CD4-positive, alpha-beta T cell treated with Interleukin-17A for 1 hour (primary cell): ENCODE measurements at places on chromosomes 2 and 18.

DNA sequence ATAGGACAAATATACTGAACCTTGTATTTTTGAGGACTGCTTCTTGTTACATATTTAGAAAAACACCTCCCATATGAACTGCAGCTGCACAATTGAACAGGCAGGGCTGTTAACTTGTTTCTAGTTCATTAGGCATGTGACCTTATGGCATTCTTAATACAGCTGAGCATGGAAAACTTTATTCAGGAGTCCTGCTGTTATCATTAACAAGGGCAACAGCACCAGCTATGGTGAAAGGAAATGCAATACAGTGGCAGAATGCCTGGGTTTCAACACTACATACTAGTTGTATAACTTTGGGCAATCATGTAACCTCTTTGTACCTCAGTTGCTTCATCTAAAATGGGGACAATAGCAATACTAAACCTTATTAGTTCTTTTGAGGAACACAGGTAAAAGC lies 71.8 kb downstream of the GDF7 start:
- no peak for DNase-seq

- DNase-seq = no peak
Measured at GRCh38 chr2:10914272-10914693, 2.5 kb downstream of the KCNF1 start.

DNA sequence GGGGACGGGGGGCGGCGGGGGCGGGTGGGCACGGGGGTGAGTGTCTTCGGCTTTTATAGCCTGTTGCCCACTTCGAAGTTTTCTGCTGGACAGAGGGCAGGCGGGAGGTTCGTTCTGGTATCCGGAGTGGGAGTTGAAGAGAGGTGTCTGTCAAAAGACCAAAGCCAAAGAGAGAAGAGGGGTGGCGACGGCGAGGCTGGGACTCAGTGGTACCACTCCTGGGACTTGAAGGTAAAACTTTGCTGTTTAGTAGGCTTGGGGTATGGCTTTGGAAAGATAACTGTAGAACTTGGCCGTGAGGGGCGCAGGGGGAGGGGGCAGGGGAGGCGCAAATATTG lies 215.8 kb upstream of the DTNA start:
- no peak for DNase-seq

- DNase-seq = peak; percentile 56
Measured at GRCh38 chr18:49052891-49053644, 102.3 kb upstream of the SMAD7 start.

DNA sequence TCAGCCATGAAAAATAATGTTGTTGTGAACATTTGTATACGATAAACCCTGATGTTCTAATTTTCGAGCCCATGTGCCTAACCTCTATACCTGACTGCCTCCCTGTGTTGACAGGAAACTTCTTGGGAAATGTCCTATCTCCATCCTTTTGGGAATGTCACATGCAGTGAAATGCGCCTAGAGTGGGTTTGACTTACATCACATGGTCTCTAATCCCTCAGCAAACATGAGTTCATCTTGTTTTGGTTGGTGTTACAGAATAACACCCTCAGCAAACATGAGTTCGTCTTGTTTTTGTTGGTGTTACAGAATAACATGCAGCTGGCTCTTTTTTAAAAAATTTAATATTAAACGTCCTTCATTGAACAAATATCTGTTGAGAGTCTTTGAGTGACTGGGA lies 4.3 kb upstream of the UGT1A6 start:
- no peak for DNase-seq

DNA sequence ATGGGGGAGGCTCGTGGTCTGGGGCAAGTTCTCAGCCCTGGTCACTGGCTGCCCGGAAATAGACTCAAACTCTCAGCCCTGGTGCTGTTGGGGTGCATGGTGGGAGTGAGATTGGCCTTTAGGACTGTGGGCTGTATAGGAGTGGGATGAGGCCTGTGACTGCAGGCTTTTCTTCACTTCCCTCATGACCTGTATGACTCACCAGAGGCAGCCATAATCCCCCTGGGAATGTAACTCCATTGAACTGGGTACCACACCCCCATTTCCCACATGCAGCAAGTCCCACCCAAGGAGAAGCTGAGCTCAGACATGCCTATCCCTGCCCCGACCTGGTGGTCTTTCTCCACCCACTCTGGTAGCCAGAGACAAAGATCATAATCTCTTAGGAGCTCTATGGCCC lies 177.7 kb upstream of the OSR1 start:
- no peak for DNase-seq

DNA sequence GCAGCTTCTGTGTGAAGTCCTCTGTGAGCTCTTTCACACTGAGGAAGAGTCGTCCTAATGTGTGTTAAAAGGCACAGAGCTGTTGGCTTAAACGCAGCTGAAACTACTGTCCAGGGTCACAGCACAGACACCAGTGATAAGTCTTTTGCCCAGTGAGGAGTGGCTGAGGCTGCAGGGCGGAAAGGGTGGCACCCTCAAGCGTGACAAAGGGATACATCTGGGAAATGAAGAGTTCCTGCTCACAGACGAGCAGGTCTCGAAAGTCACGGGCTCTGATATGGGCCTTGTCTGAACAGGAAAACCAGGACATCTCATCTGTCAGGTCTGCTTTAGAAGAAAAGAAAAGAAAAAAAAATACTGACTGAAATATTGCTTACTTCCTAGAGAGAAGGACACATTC lies 36.5 kb downstream of the TGIF1 start:
- DNase-seq = no peak

DNA sequence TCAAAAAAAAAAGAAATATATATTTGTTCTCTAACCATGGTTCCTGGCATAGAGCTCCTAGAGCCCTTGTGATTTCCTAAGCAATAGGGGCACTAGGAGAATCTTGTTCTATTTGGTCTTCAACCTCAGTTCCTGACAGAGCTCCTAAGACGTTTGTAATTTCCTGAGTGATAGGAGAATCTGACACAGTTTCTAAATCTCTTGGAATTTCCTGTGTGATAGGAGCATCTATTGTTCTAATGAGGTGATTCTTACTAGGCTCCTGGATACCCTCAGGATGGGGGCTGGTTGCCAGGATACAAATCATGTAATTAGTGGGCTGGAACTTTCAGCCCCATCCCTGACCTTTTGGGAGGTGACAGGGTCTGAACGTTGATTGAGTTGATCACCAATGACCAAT lies 245.8 kb downstream of the ZEB2 start:
- DNase-seq = no peak

DNA sequence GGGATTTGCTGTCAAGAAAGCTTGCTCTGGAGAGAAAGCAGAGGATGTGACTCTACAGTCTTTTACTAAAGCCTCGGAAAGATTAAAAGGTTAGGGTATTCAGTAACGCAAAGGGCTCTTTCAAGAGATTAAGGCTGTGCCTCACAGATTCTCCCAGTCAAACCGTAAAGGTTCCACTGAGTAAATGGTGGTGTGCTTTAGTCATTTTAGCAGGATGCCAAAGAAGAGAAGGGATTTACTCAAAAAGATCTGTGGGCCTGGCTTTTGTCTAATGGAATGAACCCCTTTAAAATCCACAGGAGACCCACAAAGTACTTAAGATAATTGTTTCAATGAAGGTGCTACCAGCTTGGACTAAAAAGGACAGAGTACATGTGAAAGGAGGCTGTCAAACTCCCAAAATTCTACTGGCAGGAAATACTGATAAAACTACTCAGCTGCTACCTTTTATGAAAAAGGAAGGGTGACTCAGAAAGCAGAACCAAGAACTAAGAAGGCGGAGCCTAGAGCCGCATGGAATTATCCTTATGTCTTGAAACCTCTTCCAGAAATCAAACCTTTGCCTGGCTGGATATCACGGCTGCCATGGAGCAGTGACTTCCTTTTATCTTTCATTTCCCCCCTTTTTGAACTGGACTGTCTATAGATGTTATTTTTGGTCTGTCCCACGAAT lies 670.2 kb upstream of the ZEB2 start:
- no peak for DNase-seq

DNA sequence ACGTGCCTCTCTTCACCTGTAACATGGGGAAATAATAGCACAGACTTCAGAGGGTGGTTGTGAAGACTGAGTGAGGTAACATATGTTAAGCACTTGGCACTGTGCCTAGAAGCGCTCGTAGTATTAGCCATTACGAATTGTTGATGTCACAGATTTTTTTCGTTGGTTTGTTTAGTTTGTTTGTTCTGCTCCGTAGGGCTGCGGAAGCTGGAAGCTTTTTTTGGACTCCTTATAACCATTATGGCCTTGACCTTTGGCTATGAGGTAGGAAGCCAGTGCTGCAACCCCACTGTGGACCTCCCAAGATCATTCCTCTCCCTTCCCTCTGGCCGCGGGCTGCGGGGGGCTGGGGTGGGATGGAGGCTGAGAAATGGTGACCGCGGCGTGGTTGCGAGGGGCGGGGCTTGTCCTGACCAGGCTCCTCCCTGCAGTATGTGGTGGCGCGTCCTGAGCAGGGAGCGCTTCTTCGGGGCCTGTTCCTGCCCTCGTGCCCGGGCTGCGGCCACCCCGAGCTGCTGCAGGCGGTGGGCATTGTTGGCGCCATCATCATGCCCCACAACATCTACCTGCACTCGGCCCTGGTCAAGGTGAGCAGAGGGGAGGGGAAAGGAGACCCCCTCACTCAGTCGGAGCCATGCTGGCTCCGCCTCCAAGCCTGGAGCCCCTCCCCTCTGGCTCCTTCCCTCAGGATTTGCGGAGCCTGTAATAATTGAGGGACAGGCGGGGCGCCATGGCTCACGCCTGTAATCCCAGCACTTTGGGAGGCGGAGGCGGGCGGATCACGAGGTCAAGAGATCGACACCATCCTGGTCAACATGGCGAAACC lies 5.5 kb downstream of the SLC11A1 start:
- DNase-seq = no peak

DNA sequence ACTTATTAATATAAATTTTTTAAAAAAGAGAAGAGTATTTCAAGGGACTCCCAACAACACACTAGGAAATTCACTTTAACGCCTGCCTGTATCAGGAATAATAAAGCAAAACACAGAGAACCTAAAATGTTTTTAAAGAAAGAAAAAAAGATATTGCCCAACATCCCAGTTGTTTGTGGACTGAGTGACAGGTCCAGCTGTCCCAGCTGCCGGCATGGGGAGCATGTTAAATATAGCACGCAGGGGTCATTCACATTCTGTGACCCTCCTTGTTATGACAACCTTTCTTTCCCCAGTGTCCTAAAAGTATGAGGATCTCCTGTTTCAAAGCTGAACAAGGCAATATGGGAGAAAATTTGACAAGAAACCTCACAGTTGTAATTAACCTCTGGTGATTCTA lies 4.4 kb downstream of the KLHL41 start:
- DNase-seq = no peak

- DNase-seq = no peak
Measured at GRCh38 chr18:22233266-22233665, 63.9 kb downstream of the GATA6 start.

DNA sequence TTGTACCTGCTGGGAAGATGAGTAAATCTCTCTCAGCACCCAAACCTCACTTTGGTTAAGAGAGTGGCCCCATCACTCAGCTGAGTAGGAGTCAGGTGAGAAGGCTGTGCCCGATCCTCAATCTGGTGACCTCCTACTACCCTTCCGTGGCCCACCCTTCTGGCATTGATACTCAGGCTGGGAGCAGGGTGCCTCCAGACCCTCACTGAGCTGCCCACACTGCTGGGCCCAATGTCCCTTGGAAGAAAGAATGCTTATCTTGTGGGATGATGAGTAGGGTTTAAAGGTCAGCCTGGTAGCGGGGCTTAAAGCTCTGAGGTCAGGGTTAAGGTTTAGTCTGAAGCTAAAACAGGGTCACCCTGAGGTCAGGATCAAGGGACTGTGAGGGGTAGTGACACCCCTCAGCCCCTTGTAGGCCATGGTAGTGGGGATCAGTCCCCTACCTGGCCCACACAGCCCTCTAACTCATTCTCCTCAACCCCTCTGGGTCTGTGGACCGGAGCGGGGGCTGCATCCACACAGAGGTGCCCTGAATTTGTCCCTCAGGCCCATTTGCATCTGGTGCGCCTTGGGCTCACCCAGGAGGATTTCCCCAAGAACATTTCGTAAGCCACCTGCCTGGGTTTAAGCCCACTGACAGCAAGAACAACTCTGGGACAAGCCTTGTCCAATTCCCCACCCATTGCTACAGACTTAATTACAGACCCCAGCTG lies 123.8 kb downstream of the CYP26B1 start:
- no peak for DNase-seq

DNA sequence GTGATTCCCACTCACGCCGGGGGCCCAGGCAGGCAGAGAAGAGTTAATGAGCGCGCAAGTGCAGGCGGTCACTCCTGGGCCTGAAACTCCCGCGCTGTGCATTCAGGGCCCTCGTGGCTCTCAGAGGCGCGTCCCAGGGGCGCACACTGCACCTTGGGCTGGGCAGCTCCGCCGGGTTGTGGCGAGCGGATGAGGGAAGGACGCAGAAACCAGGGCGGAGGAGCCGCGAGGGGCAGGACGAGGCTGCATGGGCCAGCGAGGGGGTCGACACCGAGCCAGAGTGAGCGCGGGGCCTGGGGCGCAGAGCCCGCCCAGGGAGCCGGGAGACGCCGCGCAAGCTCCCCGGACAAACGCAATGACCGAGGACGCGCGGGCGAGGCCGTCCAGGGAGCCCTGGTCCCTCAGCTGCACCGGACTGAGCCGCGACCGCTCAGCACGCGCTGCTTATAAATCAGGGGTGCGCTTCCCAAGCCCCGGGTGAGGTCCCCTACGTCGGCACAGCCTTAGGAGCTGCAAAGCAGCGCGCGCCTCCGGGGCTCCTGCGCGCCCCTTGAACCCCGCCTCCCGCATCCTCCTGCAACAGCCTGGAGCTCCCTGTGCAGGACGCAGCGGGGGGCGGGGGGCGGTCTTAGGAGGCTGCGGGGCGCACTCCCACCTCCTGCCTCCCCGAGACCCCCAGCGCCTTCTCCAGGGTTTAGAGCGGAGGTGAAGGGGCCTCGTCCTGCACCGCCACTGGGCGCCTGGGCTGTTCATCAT lies 180.2 kb upstream of the ALKAL2 start:
- DNase-seq = no peak

GRCh38 chr2:100819370-100820272 lies at the start of gene NPAS2:
TSS of gene NPAS2 (plus strand) at chr2:100820139. CDS start at chr2:100904755, 84,616 bp downstream.
- DNase-seq = no peak

- DNase-seq = no peak
Measured at GRCh38 chr18:8890957-8891464, 185.7 kb downstream of the MTCL1 start.

DNA sequence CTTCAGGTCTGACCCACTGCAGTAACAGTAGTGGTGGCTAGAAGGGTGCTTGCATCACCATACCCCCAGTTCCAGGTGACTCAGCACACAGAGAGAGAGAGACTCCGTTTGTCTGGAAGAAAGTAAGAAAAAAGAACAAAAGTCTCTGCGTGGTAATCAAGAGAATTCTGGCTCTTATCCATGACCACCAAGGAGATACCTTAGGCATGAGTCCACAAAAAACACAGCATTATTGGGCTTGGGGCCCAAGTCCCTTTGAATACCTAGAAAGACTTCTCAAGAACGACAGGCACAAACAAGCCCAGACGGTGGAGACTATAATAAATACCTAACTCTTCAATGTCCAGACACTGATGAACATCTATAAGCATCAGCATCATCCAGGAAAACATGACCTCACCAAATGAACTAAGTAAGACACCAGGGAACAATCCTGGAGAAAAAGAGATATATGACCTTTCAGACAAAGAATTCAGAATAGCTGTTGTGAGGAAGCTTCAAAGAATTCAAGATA lies 21.7 kb upstream of the BAZ2B start:
- DNase-seq = no peak

- no peak for DNase-seq
Measured at GRCh38 chr2:39664232-39664887, 1.4 kb upstream of the TMEM178A start.

GRCh38 chr2:58063641-58064040 lies 17.0 kb downstream of the VRK2 start:
- DNase-seq = no peak
